ENCODE measurements at places on chromosomes 6 and 20. TPM values are rescaled to one million over a fixed set of nuclear protein-coding genes. Genes with fewer than 3 reads are reported as not detected.

- no peaks in the 10 kb centered on the region for H3K36me3 ChIP-seq
- H3K27ac ChIP-seq: no peak overlapping the region
- no peaks in the 10 kb centered on the region for H3K4me1 ChIP-seq
- no peak overlapping the region for H3K4me3 ChIP-seq
Measured at GRCh38 chr6:64170316-64170715, 534.7 kb downstream of the PHF3 start.

FERMT1 gene
- 0.16 TPM for total RNA-seq

- DNase-seq: no peak
- H3K36me3 ChIP-seq: no peaks in the 10 kb centered on the region
- peaks cover 2% of the 10 kb centered on the region for H3K4me1 ChIP-seq
- H3K27me3 ChIP-seq: no peaks in the 10 kb centered on the region
Measured at GRCh38 chr6:110944681-110945151, 13.8 kb upstream of the GTF3C6 start.

CLDN20 gene
- not detected for total RNA-seq

DNA sequence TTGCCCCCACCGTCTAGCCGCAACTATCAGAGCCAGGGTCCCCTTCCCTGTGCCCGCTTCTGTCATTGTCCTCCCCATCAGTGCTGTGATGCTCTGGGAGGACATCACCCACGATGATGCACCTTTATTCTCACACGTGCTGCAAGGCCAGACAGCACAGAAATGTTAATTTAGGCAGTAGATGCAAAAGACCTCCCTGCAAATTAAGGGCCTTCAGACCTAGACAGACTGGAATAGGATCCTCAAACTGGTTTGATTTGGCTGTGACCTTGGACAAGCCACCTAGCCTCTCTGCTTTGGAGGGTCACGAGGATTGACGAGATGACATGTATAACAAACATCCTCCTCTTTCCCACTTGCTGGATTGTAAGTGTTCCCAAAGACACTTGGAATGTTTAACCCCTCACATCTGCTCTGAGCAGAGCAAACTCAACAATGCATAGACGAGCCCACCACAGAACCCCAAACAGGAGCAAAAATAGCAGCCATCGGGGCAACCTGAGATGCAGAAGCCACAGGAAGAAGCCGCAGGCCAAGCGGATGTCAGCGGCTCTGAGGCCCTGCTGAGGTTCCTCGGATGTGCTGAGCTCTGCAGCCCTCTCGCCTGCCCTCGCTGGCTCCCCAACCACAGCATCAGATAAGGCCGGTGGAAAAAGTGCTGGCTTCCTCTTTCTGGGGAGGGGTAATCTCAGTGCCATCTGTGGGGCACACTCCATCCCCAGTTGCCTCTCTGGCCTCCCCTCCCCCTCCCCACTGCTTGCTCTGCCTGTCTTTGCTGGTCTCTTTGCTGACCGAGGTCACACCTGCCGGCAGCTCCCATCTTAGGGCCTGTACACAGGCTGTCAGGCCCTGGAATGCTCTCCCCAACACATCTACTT lies 35.3 kb downstream of the TOX2 start:
- DNase-seq: peak; percentile 42
- H3K27me3 ChIP-seq: peaks cover 20% of the 10 kb centered on the region
- H3K27ac ChIP-seq: peak overlapping the region; percentile 82
- no peaks in the 10 kb centered on the region for H3K36me3 ChIP-seq
- peaks cover 61% of the 10 kb centered on the region for H3K4me1 ChIP-seq
- H3K4me3 ChIP-seq: peak overlapping the region; percentile 77

DNA sequence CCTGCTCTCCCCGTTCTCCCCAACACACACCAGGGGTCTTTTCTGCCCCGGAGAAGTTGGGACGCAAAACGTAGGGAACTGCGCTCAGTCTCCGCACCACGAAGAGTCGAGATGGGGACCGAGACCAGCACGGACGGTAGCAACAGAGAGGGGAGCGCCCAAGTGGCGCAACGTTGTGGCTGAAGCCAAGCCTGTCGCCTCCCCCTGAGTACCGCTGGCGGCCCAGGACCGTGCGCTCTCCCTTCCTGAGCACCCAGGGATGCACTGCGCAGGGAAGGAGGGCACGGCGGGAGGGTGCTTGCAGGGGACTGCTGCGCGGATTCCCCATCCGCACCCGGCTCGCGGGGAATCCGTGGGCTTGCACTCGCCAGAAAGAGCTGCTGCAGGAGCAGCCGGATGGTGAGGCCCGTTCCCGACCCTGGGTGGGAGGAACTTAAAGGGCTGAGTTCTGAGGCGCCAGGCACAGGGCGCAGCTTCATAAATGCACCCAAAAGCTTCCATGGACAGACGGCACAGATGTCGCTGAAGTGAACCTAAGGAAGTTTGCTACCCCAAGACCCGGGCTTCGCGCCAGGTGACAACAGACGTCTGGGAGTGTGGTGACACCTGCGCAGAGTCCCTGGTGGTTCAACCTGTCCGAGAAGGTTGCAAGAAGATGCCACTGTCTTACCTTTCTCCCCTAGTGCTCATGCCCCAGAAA lies 178.7 kb downstream of the TBXT start:
- no peak for DNase-seq
- H3K27ac ChIP-seq: no peak overlapping the region
- peaks cover 2% of the 10 kb centered on the region for H3K36me3 ChIP-seq
- H3K4me1 ChIP-seq: peaks cover 8% of the 10 kb centered on the region
- no peak overlapping the region for H3K4me3 ChIP-seq

DNA sequence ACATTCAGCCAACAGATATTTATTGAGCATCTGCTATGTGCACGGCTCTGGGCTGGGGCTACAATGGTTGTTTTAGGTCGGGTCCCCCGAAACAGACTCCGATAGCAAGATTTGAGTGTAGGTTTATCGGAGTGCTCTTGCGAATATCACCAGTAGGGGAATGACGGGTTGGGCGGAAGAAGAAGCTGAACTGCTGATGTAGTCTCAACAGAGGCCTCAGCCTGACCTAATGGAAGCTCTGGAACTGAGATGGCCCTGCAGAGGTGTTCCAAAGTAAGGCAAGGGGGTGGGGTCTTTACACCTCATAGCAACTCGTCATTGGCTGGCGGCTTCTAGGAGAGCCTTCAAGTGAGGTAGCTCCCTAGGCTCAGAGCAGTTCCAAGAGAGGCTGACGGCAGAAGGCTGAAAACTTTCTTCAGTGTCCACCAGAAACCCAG lies 1.1 kb downstream of the L3MBTL1 start:
- H3K4me3 ChIP-seq: peak overlapping the region; percentile 67
- DNase-seq: no peak
- no peaks in the 10 kb centered on the region for H3K36me3 ChIP-seq
- peaks cover 52% of the 10 kb centered on the region for H3K27me3 ChIP-seq

LBP gene
- total RNA-seq: not detected

DNA sequence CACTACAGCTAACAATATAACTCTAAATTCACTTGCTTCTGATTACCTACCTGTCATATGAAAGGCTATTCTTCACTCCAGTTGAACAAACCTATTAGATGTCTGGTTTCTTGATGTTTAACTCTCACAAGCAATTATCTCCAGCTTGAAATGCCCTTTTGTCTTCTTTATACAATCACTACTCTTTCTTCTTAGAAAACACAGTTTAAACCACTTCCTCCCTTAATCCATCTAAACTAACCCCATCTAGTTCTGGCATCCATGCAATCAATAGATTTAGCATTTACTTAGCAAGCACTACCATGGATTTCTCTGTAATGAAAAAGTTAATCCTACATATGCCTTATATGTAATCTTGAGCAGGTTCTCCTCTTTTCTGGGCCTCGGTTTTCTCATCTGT lies 127.3 kb downstream of the ATXN1 start:
- no peak for DNase-seq
- H3K4me3 ChIP-seq: no peak overlapping the region
- H3K27me3 ChIP-seq: no peaks in the 10 kb centered on the region
- peak overlapping the region; percentile 76 for H3K27ac ChIP-seq

LRRN4 gene
- not detected for total RNA-seq

GRCh38 chr20:20820785-20821483 lies 108.5 kb upstream of the RALGAPA2 start:
- no peak overlapping the region for H3K4me3 ChIP-seq
- peaks cover 54% of the 10 kb centered on the region for H3K27me3 ChIP-seq
- no peak for DNase-seq
- peaks cover 4% of the 10 kb centered on the region for H3K4me1 ChIP-seq
- peaks cover 4% of the 10 kb centered on the region for H3K36me3 ChIP-seq

DNA sequence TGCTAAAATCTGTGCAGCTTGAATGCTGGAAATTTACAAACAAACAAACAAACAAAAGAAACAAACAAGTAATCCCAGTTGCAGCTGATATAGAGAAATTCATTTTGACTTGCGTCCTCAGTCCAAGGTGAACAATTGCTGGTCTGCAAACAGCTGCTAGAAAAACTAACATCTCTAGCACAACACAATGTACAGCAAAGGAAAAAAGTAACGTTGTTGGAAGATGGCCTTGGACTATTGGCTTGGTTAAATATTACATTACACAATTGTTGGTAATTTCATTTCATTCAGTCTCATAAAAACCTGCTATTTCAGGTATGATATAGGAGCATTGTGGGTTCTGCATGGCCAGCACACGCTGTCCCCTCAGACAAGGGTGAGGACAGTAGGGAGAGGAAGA lies 50.0 kb downstream of the STMND1 start:
- no peak overlapping the region for H3K4me3 ChIP-seq
- H3K27me3 ChIP-seq: peaks cover 10% of the 10 kb centered on the region
- no peaks in the 10 kb centered on the region for H3K4me1 ChIP-seq
- H3K27ac ChIP-seq: no peak overlapping the region
- no peaks in the 10 kb centered on the region for H3K36me3 ChIP-seq

EPPIN gene
- total RNA-seq: not detected

DNA sequence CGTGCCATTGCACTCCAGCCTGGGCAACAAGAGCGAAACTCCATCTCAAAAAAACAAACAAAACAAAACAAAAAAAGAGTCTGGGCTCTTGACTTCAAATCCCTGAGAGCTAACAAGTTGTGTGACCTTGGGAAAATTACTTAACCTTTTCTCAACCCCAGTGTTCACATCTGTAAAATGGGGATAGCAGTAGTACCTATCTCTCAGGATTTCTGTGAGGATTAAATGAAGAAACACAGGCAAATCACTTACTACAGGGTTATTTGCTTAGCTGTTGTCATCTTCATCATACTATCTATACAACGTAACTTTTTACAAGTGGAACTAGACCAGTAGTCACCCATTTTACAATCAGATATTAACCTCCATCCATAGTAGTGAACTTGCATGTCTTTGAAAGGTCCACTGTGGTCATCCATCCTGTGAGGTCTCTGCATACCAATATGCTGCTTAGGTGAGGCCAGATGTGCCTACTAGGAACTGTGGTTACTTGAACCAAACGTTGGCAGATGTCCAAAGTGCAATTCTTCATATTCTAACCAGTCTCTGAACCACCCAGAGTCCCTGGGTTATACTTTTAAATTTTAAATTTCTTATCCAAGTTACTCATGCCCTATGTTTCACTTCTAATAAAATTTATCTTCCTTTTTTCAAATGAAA lies 128.9 kb upstream of the BEND3 start:
- DNase-seq: no peak
- no peaks in the 10 kb centered on the region for H3K27me3 ChIP-seq
- H3K36me3 ChIP-seq: no peaks in the 10 kb centered on the region
- peaks cover 2% of the 10 kb centered on the region for H3K4me1 ChIP-seq
- H3K4me3 ChIP-seq: no peak overlapping the region
- H3K27ac ChIP-seq: no peak overlapping the region

- H3K27ac ChIP-seq: no peak overlapping the region
- H3K27me3 ChIP-seq: no peaks in the 10 kb centered on the region
- no peak for DNase-seq
- H3K36me3 ChIP-seq: no peaks in the 10 kb centered on the region
Measured at GRCh38 chr6:9503111-9503761, 911.6 kb downstream of the TFAP2A start.

GRCh38 chr6:111276736-111277135 lies 189.4 kb downstream of the SLC16A10 start:
- H3K27me3 ChIP-seq: no peaks in the 10 kb centered on the region
- no peaks in the 10 kb centered on the region for H3K4me1 ChIP-seq
- no peak for DNase-seq
- no peak overlapping the region for H3K27ac ChIP-seq

GRCh38 chr20:14418376-14418775 lies 81.0 kb upstream of the FLRT3 start:
- no peak overlapping the region for H3K27ac ChIP-seq
- H3K4me1 ChIP-seq: no peaks in the 10 kb centered on the region
- no peak overlapping the region for H3K4me3 ChIP-seq
- H3K27me3 ChIP-seq: no peaks in the 10 kb centered on the region
- H3K36me3 ChIP-seq: no peaks in the 10 kb centered on the region

DNA sequence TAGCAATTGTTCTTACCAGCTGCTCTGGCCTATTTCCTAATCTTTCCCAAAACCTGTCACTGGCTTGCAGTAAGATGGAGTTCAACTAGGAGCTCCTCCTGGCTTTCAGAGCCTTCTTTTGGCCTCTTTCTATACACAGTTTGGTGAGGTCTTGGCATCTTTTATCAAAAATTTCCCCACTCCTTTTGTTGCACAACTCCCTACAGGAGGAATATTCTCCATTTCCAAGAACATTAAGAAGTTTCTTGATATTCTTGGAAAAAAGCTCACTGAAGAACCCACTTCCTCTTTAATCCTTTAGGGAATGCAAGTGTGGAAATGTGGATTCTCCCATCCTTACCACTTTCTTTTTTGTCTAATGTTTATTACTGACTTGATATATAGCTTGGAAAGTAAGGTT lies 171.3 kb upstream of the KCNK16 start:
- no peak overlapping the region for H3K4me3 ChIP-seq
- no peak for DNase-seq
- H3K36me3 ChIP-seq: no peaks in the 10 kb centered on the region
- H3K27ac ChIP-seq: no peak overlapping the region
- no peaks in the 10 kb centered on the region for H3K4me1 ChIP-seq

OPRL1 gene
- total RNA-seq: 2.7 TPM

DNA sequence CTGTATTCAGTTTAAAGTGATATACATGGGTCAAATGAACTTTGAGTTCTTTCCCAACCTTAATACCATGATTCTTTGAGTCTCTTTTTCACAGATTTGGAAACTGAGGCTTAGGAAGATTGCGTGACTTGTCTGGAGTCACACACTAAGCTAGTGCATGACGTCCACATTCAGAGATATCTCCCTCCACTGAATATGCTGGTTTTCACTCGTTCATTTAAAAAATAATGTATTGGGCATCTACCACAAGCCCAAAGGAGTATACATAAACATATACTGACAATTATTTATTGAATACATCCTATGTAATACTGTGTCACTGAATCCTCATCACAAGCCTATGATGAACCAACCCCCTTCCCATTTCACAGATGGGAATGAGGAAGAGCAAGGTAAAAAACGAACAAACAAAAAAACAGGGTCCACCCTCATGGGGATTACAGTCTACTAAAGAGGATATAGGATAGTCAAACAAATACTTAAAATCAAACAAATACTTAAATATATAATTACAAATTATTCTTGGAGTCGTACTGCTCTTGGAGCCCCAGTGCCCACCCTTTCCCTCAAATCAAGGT lies 611 bp upstream of the TM9SF4 start:
- H3K4me3 ChIP-seq: peak overlapping the region; percentile 97
- H3K27me3 ChIP-seq: peaks cover 3% of the 10 kb centered on the region
- peaks cover 6% of the 10 kb centered on the region for H3K36me3 ChIP-seq
- peaks cover 25% of the 10 kb centered on the region for H3K4me1 ChIP-seq
- peak overlapping the region; percentile 100 for H3K27ac ChIP-seq
